Cortex of kidney (tissue), 1 donor: ENCODE measurements at places on chromosomes 4 and X.

DNA sequence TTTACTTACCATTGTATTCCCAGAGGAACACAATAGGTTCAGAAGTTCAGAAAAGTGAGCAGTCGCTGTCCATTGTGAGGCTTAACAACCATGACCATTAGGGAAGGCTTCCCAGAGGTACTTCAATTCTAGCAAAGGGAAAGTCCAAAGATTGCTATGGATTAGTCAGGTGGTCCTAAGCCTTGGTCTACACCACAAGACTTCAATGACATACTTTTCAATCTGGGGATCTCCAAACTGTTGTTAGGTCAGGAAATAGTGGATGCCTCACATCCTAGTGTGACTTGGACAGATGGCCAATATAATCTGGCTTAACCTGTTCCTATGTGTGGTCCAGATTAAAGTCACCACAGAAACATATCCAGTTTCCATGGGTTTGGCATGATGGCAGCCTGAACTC, 118.0 kb downstream of the SPCS3 start:
- no peak for DNase-seq

GRCh38 chr4:4912155-4912554, 52.7 kb downstream of the MSX1 start:
- DNase-seq = no peak

DNA sequence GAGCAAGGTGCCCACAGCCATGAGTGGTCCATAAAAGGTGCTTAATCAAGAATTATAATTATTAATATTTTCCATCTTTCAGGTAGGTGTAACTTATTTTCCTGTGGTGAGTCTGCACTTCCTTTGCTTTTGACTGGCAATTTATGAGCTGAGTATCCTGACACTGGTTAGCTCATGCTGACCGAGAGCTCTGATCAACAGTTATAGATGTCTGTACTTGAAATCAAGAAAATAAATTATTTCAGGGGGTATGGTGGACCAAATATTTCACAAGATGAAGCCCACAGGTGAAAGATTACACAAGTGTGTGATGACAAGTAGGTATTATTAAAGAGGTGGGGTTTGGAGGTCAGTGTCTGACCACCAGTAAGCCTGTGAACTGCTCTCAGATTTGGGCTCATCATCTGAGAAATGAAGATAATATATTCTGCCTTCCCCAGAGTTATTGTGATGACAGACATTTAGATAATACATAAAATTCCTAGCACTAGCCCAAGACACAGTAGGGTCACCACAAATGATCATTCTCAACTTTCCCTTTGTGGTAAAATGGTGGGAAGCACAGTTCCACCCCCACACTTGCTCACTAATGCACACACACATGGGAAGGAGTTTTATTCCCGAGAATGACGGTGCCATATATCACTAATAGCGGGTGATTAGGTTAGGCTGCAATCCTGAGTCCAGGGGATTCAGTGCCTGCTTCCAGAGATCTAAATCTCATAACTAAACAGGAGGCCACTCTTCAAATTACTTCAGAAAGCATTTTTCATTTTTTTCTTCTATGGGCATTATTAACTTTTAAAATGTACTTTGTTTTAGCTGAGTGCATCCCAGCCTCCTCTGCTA, 34.0 kb upstream of the PACRGL start:
- DNase-seq = no peak

- DNase-seq = no peak
Measured at GRCh38 chrX:20265726-20266681, 705 bp downstream of the RPS6KA3 start.

DNA sequence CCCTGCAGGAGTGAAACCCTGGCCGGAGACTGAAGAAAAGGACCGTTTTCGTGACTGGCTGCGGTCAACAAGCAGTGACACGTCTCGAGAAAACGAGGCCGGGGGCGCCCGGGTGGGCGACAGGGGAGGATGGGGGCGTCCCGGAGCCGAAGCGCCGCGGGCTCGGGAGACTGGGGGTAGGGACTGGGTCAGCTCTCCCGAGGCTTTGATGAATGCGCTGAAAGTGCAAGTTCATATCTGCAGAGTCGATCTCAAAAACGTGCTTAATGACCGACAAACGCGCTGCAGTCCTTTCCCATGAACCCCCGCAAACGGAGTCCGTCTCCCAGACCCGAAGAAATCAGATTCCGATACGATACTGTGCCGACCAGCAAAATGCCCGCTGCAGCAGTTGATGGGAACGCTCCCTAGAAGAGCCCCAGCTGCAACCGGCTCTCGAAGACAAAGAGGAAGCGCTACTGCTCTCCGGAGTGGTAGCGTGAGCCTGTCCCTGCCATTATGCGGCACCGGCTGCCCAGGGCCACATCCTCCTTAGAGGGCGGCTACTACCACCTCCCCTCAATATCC, 806 bp upstream of the CD99L2 start:
- no peak for DNase-seq

DNA sequence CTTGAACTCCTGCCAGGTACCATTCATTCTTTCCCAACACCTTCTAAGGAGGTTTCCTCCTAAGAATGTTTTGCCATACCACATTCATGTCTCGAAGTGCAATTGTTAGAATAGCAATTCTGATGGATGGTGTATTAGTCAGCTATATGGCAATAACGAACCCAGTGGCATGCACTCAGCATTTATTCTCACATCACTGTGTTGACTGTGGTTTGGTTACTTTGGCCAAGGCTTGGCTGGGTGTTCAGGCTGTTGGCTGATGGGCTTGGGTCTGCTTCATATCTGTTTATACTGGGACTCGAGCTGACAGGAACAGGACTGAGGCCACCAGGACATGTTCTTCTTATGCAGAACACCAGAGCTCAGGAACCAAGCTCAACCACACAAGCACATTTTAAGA, 31.7 kb downstream of the PSAPL1 start:
- no peak for DNase-seq

DNA sequence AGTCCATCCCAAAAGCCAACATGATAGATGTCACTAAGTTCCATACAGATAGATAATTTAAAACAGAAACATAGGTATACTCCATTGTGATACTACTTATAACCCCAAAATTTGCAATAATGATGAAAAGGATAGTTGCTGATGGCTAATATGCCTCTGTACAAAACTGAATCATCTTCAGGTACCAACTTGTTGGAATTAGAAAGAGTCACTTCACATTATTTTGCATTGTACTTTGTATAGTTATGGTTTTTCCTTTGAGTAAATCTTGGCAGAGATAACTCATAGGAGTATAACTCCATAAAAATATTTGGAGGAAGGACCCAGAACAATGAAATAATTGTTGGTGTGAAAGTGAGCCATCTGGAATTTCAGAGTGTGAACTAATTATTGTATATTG, 17.6 kb downstream of the GIMD1 start:
- no peak for DNase-seq

- no peak for DNase-seq
Measured at GRCh38 chr4:22202246-22202974, 253.8 kb upstream of the KCNIP4 start.

DNA sequence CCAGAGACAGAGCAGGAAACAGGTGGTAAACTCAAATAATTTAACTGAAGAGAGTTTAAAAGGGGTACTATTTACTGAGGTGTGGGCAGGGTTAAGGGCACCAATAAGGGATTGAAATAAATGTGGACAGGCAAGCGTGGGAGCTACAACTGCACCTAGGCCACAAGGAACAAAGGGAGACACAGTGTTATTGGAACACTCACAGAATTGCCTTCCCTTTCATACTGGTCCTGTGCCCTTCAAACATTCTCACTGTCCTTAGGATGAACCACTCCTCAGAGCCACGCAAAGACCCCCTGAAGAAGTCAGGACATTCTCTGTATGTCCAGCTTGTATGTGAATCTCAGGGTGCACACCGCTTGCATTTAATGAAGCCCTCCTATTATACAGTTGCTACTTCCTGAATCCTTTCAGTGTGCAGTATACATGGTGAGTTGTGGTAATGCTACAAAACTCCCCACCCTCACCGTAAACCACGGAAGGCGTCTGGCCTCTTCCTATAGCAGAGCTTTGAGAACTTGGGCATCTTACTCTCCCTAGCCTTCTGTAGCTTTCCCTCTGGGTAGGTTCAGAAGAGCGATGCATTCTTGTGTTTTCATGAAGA, 9.6 kb upstream of the MRPL1 start:
- DNase-seq = no peak

GRCh38 chr4:48243887-48244286, 25.8 kb downstream of the TEC start:
- DNase-seq = no peak

DNA sequence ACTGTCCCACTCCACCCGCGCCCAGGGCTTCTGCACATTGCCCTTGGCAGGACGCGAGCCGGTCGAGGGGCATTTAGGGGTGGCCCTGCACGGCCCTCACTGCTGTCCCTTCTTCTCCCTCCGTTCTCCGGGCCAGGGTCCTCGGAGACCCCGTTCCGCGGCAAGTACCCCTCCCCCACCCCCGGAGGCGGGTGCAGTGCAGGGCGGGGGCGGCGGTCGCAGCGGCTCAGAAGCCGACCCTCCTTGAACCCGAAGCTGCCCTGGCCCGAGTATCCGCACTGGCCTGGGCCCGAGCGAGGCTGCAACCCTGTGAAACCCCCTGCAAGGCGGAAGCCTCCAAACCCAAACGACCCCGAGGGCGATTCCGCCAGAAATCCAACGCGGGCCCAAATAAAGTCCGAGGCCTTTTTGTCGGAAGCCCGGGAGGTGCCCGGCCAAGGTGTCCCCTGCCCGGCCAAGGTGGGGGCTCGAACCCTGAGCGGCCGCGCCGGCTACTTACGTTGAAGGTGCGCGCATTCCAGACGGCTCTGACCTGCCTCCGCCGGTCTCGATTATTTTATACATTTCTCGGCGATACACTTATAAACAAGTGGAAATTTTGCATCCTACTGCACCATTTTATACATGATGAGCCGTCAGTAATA, 53.1 kb upstream of the TMEM33 start:
- DNase-seq = no peak

DNA sequence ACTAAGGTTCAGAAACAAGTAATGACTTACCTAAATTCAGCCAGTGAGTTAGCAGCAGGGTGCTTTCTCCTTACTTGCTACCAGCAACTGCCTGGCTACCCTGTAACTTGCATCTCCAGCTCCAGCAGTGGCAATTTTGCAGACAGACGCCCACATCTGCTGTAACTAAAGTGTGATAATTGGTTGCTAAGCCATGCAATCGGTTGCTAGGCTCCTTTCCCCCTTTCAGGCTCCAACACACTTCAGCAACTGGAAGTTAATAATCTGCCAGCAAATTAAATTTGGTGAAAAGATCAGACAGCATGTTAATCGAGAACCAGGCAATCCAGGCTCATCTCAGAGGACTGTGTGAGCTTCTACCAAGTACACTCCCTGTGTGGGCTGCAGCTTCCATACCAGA, 24.2 kb upstream of the ARHGEF9 start:
- no peak for DNase-seq

DNA sequence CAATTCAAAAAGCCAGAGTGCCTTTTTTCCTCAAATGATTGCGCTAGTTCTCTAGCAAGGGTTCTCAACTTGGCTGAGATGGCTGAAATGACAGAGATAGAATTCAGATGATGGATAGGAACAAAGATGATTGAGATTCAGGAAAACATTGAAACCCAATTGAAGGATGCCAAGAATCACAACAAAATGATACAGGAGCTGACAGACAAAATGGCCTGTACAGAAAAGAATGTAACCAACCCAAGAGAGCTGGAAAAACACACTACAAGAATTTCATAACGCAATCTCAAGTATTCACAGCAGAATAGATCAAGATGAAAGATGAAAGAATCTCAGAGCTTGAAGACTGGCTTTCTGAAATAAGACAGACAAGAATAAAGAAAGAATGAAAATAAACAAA, 51.7 kb upstream of the MMAA start:
- no peak for DNase-seq

- DNase-seq = no peak
Measured at GRCh38 chr4:108109997-108110416, 58.7 kb downstream of the LEF1 start.

DNA sequence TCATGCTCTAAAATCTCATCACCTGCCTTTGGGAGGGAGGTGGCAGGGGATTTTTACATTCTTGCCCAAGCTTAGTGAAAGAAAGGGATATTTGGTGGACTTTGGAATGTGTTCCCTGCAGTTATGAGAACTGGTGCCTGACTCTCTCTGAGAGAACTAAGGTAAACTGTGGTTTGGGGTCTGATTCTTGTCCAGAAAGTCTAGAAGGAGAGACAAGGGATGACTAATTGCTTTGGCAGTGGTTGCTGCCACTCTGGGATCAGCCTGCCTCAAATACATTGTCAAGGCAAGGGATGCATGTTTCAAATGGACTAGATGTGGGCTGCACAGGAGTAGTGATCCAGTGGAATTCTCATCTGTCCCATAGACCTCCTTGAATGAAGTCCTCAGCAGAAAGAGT, 115.2 kb downstream of the DDIT4L start:
- DNase-seq = no peak

- no peak for DNase-seq
Measured at GRCh38 chrX:52140020-52140419, 44.7 kb upstream of the MAGED4 start.

GRCh38 chr4:119053245-119053644, 82.4 kb upstream of the MYOZ2 start:
- DNase-seq = no peak

DNA sequence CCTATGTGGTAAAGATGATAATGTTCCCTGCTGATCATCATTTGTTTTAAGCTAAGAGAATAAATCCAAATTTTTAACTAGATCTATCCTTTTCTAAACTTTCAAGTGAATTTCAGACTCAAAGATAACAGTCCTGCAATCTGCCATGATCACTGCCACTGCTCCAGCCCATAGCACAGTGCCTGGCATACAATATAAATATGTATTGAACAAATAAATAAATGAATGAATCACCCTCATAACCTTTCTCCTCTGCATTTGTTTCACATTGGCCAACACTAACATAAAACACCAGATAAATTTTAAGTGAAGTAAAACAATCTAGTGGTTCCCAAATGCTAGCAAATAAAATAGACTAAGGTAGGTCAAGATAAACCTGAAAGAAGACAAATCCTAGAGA, 439.0 kb downstream of the GPM6A start:
- DNase-seq = no peak

- DNase-seq = no peak
Measured at GRCh38 chr4:87502580-87503238, 26.5 kb downstream of the SPARCL1 start.

GRCh38 chr4:150855981-150856510, 159.0 kb downstream of the LRBA start:
- DNase-seq = no peak

DNA sequence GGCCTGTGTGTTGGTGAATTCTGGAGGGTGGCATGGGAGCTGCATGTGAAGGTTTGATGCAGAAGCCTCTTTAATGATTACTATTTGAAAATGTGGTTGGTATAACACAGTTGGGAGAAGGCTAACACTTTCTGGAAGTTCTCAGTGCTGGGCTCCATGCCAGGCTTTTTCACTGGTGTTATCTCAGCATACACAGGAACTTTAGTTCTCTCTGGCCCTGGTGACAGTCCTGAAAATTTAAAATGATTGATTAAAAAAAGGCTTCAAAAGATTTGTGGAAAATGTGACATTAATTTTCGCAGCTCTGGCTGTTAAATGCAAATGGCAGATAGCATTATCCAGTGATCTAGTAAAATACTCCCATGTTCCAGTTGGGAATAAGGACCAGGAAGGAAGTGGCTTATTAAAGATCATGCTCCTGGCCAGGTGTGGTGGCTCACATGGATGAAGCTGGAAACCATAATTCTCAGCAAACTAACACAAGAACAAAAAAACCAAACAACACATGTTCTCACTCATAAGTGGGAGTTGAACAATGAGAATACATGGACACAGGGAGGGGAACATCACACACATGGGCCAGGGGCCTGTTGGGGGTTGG, 36.6 kb downstream of the DIPK2B start:
- DNase-seq = no peak

- DNase-seq = no peak
Measured at GRCh38 chrX:115525486-115525885, 35.5 kb upstream of the PLS3 start.
